Neural crest cell (in vitro differentiated cells): ENCODE measurements at places on chromosomes 1 and 21. TPM values are rescaled to one million over a fixed set of nuclear protein-coding genes. Genes with fewer than 3 reads are reported as not detected.

DNA sequence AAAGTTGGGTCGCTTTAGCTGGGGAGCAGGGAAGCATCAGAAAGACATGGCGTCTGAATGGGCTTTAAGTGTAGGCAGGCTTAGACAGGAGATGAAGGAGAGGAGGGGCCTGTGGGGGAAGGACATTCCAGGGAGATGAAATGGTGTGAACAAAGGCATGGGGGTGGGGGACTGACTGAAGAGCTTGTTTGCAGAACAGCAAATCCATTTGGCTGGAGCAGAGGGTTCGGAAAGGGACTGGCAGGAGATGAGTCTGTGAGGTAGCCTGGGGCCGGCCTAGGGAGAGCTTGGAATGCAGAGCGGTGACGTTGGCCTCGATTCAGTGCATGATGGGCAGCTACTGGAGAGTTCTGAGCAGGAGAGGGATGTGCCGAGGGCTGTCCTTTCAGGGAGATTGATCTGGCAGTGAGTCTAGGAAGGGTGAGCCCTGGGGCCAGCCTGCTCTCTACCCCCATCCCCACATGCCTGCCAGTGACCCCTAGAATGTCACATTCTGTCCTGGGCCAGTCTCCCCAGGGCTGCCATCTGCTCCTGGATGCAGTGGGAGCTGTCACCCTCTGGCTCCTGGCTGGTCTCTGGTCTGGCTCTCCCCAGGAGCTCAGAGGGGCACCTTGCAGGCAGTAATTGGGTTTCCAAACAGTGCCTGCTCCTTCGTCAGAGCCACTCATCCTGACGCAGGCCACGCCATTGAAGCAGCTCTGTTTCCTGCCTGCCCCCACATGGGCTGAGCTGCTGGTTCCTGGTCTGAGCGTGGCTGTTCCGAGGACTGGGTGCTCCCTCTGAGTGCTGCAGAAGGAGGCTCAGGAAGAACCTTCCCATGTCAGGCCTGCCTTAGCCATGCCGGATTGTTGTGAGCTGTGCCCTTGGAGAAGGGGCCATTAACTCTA, 22.3 kb upstream of the TMEM222 start:
- DNase-seq, result no peak

DNA sequence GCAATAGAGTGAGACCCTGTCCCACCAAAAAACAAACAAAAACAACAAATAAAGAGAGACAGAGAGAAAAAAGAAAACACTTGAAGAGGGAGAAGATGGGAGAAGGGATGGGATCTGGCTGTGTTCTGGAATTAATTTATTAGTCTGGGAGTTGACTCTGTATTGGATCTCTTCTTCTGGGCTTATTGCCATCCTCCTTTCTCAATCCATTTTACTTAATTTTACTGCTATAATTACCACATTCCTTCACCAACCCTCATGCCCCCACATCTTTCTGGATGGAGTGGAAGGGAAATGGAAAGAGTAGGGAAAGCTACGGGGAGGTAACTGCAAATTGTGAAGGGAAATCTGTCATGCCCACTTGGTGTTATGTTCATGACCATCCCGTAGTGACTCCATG, 42.9 kb downstream of the FMN2 start:
- no peak for DNase-seq

Gene TLR5
- total RNA-seq, result 0.30 and 0.68 TPM in 2 replicates

Gene HMCN1
- 16.6 and 18.1 TPM in 2 replicates for total RNA-seq

DNA sequence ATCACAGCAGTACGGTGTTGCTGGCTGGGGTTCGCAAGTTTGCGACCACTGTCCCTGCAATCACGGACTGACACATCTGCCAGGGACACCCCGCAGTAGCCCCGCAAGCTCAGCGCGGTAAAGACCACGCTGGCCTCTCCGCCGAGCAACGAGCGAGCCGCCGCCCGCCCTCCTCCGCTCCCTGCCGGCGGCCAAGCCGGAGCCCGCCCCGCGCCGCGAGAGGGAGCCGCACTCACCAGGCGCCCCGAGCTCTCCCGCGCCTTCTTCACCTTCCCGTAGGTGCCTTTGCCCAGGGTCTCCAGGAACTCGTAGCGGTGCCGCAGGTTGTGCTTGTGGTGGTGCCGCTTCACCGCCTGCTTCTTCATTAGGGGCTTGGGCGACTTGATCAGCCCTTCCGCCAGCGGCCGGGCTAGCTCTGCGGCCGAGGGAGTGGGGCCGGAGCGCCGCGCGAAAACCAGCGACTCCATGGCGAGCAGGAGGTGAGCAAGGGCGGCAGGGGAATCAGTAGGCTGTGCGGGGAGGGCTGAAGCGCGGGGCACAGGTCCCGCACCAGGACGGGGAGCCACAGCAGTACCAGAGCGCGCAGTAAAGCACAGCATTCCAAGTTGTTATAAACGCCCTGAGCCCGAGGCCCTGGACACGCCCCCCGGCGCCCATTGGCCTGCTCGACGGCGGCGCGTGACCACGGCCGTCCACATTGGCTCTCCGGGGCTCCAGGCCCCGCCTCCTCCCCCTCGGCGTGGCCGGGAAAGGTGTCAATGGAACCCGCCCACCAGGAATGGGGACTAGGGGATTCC, at the start of gene NUAK2:
NUAK2 (minus strand) TSS at position 584 of the 797 bp plus-strand sequence; CDS start at position 467, 117 bp downstream.
- DNase-seq, result peak; percentile 93

GRCh38 chr1:43868741-43869067, 64.9 kb upstream of the ARTN start:
- DNase-seq, result no peak

Gene HORMAD1
- not detected in 2 replicates for total RNA-seq

GRCh38 chr1:119448127-119448511, 33.2 kb downstream of the HSD3B2 start:
- no peak for DNase-seq

GRCh38 chr1:206098242-206098919, 18.8 kb downstream of the AVPR1B start:
- no peak for DNase-seq

DNA sequence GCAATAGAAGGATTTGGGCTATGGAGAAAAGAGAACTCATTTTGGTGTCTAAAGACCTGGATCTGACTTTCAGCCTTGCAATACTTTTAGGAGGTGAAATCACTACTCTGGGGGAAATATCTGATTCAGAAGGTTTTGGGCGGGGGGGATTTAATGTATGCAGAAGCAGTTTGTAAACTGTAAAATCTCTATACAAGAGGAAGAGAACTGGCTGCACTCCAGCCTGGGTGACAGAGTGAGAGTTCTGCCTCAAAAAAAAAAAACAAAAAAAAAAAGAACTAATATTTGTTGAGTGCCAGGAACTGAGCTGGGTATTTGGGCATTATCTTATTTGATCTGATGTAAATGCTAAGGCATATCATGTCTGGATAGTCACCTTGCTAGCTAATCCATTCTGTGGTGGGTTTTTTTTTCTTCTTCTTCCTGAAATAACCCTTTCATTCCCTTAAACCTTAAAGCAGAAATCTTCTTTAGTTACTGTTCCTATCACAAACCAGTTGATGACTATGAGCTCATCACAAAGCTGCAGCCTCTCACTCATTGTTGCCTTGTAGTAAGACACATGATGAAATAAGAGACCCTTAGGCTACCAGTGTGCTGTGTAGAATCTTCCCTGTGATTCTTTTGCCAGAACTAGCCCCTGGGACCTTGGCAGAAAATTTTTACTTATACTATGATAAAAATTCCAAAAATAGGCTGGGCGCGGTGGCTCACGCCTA, 35.6 kb upstream of the SLC16A1 start:
- DNase-seq, result no peak

GRCh38 chr1:11352816-11353799, 80.1 kb downstream of the UBIAD1 start:
- DNase-seq, result no peak
